Stimulated activated CD8-positive, alpha-beta memory T cell treated with anti-CD3 and anti-CD28 coated beads, Interleukin-15, amount 100 ng/mL, for 24 hours (primary cell): ENCODE measurements at places on chromosomes 4 and X.

DNA sequence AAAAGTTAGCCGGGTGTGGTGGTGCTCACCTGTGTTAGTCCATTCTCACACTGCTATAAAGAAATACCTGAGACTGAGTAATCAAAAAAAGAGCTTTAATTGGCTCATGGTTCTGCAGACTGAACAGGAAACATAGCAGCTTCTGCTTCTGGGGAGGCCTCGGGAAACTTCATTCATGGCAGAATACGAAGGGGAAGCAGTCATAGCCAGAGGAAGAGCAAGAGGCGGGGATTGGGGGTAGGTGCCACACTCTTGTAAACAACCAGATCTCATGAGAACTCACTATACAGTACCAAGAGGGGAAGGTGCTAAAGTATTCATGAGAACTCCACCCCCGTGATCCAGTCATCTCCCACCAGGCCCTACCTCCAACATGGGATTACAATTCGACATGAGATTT is 64.1 kb downstream of the BEND4 start:
- no peak for DNase-seq

- DNase-seq: no peak
These were observed 48.3 kb upstream of the HPGDS start for GRCh38 chr4:94390804-94391410.

DNA sequence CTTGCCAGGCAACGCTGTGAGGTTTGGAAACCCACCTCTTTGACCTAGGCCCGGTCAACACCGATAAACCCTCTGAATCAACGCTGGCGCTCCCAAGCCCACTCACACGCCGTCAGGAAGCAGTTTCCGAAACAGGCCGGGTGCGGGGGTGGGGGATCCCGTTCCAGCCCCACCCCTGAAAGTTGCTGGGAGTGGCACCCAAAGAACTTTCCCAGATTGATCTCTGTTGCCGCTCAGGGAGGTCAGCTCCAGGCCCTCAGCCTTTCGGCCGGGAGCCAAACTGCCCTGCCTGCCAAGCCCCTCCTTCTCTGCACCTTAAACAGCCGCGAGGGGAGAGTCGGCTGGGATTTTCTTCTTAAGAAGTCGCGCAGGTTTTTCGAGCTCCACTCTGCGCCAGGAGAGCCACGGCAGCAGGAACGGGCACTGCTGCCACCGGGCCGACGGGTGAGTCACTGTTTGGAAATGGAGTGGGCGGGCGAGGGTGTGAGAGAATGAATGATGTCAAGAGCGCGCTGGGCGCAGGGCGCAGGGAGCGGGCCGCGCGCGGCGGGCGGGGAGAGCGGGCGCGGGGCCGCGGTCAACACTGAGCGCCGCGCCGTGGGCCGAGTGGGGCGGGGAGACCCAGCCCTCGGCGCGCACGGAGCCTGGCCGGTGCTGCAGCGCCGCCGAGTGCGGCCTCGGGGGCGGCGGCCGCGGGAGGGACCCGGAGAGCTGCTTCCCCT is at the start of gene SGMS2:
Gene SGMS2, plus strand, starts transcription at position 583 of the 722 bp plus-strand sequence. CDS start 70,622 bp downstream, outside the sequence.
- no peak for DNase-seq

GRCh38 chrX:125326599-125326998 is 6.9 kb downstream of the TEX13C start:
- no peak for DNase-seq

GRCh38 chrX:104935581-104935980 is 284.9 kb downstream of the TEX13A start:
- DNase-seq: no peak

GRCh38 chrX:123961268-123962005 is at the start of gene STAG2:
Gene STAG2 (plus strand): TSS chrX:123961706. CDS start chrX:124022628, 60,922 bp downstream.
- DNase-seq: peak; percentile 16
